ENCODE measurements at places on chromosomes 2 and 18.
A peak's percentile ranks its signal among the peaks of the same experiment; 100 is the strongest.

- DNase-seq, result peak; percentile 71
These were observed 44.9 kb upstream of the ID2 start for GRCh38 chr2:8636721-8637636.

DNA sequence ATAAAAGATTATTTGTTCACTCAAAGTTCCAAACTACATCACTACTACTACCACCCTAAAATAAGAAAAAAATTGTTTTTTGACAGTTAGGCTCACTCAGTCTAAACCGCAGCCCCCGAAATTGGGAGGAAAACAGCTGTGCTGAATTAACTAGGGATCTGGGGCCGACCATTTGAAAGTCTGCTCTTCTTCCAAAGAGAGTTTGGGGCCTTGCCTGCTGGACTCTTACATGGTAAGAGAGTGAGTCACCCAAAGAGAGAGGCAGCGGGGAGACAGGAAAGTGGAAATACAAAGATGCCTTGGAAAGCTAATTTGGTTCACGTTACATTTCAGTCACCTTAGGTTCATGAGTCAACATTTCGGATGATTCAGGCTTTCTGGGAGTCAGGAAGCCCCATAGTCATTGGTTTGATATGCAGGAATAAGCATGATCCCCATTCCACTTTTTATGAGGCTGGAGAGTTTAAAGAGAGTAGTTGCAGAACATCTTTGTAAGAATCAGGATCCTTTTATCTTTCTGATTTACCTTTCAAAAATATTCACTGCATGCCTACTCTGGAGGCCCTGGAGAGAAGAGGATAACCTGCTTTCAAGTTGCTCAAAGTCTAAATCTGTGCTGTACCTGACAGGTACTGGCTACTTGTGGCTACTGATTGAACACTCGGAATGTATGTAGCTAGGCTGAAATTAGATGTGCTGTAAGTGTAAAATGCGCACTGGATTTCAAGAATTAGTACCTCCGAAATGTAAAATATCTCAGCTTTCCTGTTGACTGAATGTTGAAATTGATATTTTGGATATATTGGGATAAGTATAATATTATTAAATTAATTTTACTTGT is 995 bp upstream of the RTN4 start:
- peak; percentile 78 for DNase-seq

DNA sequence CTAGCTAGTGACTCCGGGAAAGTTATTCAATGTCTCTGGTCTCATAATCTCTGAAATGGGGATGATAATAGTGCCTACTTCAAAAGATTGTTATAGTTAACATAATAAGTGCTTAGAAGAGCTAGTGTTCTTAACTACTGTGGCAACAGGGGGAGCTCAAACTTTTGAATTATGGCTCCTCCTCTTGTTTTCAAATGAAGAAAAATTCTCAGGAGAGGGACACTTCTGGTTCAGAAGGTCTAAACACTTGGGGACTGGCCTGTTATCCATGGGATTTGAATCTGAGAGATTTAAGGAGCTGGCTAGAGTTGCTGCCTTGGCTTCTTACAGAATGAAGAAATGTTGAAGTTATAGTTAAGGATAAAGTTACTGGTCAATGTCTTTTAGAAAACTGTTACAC is 92.2 kb upstream of the ITGB6 start:
- DNase-seq, result no peak

DNA sequence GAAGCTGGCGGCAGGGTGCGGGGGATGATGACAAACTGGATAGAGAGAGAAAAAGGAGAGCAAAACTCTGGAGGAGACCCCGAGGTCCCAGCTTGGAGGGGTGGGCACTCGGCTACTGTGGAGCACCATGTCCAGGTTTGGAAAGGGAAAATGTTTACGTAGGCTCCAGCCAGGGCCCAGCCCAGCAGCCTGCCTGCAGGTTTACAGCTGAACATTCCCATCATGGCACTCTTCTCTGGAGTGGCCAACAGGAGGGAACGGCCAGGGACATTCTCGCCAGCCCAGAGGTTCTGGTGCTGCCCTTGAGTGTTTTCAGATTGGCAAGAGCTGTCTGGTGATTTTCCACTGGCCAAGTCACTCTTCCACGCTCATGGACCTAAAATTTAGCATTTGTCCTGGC is 262.9 kb upstream of the TCF4 start:
- no peak for DNase-seq

DNA sequence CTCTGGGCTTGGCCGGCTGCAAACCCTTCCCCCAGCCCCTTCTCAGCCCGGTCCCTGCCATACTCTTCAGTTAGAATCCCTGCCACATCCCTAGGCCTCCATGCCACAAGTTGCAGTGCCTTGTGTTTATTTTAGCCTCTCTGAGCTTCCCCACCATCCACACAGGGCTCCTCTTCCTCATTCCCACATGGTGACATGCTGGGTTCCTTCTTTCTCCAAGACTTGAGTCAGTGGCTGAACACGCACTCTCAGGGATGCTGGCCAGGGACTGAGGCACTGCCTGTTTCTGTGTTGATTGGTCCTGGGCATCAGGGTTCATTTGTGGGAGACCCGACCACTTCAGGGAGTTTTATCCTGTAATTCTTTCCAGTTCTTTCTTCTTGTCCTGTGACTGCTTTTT is 56.3 kb downstream of the KCNS3 start:
- peak; percentile 78 for DNase-seq

GRCh38 chr18:31798399-31798798 is 37.7 kb upstream of the SLC25A52 start:
- DNase-seq, result no peak

GRCh38 chr2:18706001-18706400 is 116.6 kb upstream of the NT5C1B start:
- DNase-seq, result no peak

DNA sequence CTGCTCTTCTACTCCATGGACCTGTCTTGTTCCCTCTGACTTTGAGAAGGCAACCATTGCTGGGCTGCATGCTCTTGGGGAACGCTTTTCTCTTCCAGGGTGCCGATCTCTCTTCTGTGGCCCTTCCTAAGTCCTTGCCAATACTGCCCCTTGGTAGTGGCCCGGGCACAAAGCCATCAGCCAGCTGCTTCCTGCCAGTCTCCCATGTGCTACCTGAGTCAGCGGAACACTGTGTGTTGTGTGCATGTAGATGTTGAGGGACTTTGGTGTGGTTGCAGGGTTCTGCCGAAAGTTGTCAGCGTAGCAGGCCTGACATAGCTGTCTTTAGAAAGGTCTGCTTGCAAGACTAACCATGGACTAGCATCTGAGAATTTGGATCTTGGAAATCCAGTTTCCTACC is 35.4 kb downstream of the MGAT5 start:
- DNase-seq, result no peak

- no peak for DNase-seq
These were observed 61.0 kb downstream of the TRAPPC12 start for GRCh38 chr2:3440477-3440876.

- no peak for DNase-seq
These were observed 184.1 kb downstream of the CALCRL start for GRCh38 chr2:187263675-187264560.

DNA sequence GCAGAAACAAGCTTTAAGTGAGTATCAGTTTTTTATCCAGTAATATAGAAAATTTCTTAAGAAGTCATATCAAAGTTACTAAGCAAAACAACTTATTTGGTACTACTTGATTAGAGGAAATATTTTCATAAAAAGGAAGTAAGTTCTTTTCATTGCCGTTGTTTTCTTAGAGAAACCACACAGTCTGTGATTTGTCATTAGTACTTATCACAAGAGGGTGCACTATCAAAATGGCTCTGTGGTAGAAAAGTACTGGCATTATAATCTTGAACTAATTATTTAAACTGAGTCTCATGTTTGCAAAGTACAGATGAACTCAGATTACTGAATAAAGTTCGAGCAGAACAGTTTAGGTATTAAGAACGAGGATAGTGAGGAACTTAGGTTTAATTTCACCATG is 93.4 kb downstream of the IKZF2 start:
- DNase-seq, result no peak

DNA sequence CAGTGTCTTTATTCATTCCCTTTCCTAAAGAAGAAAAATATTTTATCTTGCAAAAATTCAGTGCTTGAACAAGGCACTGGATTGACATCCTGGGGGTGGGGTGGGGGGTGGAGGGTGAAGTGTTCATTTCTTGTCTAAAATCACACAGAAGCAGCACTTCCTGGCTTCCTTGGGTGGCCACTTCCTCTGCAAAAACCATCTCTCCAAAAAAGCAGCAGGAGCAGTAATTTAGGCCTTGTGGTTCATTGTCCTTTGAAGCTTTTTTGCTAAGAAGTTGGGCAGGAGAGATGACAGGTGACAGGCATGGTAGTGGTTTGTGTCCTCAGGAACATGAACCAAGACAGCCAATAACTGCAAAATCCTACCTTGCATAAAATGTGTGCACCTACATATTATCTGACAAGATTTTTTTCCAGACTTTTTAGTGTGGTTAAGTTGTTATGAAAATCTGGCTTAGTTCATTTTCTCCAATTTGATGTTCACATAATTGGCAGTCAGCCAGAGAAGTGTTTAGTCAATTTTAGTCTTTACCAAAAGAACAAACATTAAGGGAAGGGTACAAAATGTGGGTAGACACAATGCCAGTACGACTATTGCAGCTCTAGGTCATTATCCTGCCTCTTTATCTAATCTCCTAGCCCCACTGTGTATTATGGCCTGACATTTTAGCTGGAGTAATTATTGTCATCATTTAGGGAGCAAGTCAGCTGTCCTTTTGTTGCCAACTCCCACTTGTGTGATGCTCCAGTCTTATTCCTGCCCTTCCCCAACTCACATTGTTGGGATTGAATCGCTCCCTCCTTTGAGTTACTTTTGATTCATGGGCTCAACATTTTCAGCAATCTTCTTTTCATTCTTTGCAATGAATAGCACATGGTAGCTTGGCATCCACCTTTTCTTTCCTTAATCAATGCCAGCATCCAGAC is 177.2 kb downstream of the MYO3B start:
- DNase-seq, result no peak

DNA sequence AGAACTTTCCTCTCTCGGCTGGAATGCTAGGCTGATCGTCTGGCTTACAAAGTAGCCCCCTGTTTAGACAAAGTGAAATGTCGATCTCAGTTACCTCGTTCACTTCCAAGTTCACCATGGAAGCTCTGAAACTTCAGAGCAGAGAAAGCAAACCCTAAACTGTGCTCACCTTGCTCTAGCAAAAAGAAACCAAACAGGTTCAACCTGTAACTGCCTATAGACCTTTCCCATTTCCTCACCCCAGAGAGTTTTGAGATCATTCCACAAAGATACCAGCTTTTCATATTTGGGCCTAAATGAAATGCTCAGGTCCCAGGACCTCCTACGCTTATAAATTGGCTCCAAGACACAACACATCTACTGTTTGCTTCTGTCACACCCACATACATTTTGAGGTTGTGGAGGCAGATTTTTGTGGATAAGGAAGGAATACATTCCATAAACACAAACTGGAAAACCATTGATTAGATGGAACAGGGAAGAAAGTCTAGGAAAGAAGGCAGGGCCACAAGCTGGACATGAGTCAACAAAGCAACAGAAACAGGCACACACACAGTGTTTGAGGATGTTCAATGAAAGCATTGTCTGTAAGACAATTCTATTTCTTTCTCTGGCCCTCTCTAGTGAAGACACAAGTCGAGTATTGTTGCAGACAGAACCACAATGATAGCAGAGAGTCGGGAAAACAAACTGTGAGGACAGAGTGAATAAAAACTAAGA is 52.8 kb upstream of the TGIF1 start:
- DNase-seq, result no peak

DNA sequence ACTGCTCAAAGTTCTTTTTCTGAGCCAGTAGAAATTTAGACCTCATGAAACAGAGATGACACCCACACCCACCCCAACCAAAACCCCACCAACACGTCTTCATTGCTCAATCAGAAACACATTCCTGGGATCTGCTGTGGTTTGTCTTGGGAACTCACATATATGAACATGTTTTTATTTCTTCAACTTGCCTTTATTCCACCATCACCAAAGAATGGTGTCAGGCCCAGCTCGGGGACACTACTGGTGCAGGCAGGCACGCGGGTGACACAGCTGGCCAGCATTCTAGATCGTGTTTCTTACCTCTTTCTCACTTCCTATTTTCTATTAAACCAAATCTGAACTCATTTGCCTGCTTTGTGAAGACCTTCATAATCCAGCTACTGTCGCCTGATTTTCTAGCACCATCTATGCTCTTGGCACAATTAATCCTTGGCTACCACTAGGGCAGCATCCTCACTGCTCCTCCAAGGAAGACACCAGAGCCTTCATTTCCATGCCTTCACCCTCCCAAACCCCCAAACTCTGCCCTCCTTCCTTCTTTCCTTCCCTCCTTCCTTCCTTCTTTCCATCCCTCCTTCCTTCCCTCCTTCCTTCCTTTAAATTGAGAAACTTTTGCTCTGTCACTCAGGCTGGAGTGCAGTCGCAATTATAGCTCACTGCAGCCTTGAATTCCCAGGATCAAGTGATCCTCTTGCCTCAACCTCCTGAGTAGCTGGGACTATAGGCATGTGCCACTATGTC is 157.1 kb downstream of the BCL2 start:
- peak; percentile 34 for DNase-seq

DNA sequence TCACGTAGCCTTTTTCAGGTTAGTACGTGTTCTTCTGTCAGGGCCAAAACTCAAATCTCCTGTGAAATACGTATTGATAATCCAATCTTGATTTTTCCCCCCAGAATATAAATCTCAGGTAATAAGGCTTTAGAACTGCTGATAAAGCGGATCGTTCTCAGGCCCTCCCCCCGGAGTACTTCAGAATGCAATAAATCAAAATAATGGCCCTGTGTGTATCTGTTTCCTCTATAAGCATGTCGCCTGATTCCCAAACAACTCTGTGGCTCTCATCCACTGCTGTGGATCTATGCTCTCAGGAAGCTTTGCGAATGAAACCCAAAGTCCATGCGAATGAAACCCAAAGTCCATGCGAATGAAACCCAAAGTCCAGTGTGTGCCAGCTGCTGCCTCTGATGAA is 49.4 kb downstream of the IMPA2 start:
- DNase-seq, result no peak

- DNase-seq, result no peak
These were observed 497 bp downstream of the CHRND start for GRCh38 chr2:232526372-232526941.

GRCh38 chr18:26655525-26656430 is 107.4 kb upstream of the KCTD1 start:
- DNase-seq, result peak; percentile 26

- no peak for DNase-seq
These were observed 123.2 kb downstream of the DYSF start for GRCh38 chr2:71576541-71576940.

DNA sequence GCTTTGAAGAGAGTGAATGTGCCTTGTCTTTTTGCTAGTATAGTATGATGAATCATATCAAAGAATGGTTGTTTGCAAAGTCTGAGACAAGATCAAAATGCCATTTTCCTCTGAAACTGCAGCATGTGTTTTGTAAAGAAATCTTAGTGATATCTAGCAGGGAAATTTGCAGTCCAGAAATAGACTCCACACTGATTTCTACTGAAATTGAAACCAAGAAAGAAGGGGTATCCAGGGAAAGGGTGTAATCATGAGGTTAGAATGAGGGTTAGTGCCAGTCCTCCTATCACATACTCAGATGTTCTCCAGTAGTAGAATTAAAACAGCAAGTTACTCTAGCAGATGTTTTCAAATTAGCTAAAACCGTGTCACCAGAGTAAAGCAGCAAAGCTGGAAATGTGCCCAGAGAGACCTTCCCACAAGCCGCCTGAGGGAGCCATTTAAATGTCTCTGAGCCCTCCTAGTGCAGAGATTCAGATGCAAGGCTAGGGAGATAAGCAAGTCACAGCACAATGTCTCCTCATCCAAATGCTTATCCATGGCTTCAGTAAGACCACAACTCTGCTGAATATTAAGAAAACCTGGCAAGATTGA is 4.9 kb downstream of the DLGAP1 start:
- DNase-seq, result no peak

GRCh38 chr2:225056330-225057073 is 14.2 kb upstream of the DOCK10 start:
- DNase-seq, result no peak

- no peak for DNase-seq
These were observed 33.0 kb downstream of the CMPK2 start for GRCh38 chr2:6832596-6833299.

Measured in hepatic stellate cell (primary cell).